ENCODE measurements at places on chromosomes 6 and 20.

- peak; percentile 44 for DNase-seq
Observed at GRCh38 chr20:54680872-54681619, 205.7 kb downstream of the DOK5 start.

GRCh38 chr6:20325641-20326421 lies 75.8 kb upstream of the E2F3 start:
- no peak for DNase-seq

DNA sequence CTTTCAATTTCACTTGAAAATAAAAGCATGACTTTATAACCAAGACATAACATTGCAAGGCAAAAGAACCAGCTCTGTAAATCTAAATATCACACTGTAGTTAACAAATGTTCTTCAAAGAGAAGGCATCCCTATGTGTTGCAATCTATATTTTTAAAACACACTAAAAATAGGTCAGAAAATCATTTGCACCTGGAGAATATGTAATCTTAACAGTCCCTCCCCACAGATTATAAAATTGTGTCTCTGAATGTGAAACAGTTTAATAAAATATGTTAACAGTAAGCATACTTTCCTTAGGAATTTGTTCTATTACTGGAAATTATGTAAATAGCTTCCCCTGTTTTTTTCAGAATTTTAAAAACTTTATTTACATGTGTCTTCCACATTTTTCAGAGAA lies 351.9 kb downstream of the COL12A1 start:
- DNase-seq: no peak

GRCh38 chr20:56043227-56043626 lies 37.9 kb upstream of the CBLN4 start:
- no peak for DNase-seq

- no peak for DNase-seq
Observed at GRCh38 chr6:99165838-99166237, 183.6 kb downstream of the FAXC start.

DNA sequence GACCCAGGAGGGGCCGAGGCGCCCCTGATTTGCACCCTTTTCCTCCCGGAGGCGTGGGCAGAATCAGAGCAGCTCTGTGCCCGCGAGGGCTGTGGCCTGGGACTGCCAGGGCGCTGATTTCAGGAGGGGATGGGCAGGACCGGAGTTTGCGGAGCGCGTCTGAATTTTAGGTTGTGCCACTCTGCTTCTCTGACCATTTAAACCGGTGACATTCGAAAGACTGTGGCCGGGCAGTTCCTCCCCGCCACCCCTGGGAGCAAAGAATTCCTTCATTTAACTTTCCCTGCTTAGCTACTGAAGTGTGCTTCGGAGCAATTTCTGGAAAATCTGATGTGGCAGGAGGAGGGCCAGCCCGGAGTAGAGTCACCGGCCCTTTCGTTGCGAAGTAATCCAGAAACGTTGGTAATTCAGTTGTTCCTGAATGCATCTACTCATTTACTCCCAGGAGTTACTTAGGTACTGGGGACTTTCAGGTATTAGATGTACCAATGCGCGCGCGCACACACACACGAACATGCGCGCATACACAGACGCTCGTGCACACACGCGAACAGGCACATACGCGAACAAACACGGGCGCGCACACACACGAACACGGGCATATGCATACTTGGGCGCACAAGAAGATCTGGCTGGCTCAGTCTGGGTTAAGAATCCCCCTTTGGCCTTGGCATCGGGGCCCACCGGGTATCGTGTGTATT lies 568 bp downstream of the CCDC170 start:
- peak; percentile 2 for DNase-seq

DNA sequence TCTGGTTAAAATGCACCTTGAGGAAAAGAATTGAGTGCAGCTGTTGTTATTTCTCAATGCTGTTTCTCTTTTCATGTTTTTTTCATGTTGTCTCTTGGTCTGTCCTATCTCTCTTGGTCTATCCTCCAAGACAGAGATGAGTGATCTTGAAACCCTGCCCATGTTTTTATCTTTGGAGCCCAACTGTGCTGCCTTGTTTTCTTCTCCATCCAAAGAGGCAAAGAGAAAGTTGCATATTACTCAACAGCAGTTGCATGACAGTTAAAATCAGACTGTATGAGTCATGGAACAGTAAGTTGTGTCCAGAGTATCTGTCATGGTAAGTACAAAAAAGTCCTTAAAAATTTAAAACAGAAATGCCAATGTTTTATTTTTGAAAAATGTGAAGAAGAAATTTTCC lies 26.2 kb downstream of the BCAS1 start:
- DNase-seq: no peak
